ENCODE measurements at places on chromosomes 7 and 10. TPM values are rescaled to one million over a fixed set of nuclear protein-coding genes. Genes with fewer than 3 reads are reported as not detected.

The NRP1 gene
- total RNA-seq = 0.54 TPM

The AOAH gene
- not detected for total RNA-seq

The PODXL gene
- 0.51 TPM for total RNA-seq

The TMEM176A gene
- not detected for total RNA-seq

DNA sequence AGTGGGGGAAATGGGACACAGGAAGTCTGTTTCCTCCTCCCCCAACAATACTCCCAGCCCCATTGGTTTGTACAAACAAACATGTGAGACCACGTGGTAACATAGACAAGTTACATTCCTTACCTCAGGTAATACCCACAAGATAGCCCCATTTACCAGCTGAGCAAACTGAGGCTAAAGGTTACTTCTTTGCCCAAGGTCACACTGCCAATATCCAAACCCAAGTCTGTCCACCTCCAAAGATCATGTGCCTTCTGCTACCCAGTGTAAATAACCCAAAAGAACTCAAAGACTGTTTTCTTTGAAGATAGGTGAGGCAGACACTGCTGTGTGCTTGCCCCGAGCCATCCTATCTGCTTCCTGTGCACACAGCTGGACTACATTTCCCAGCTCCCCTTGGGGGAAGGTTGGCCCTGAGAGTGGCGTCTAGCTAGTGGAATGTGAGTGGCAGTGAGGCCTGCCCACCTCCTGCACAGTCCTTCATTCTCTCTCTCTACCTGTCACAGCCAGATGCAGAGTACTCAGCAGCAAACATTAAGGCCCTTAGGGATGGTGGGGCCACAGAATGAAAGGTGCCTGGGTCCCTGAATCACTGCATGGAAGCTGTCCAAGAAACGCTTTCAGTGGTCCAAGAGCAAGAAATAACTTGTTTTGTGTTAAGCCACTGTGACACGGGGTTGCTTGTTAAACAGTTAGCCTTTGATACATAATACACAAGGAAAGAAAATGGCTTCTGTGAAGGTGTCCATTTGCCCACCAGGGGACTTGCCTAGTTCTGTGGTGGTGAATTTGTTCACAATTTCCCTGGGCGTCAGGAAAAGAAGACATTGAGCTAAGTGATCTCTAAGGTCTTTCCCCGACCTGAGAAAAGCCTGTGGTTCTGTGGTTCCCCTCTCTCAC, 257.7 kb upstream of the NFE2L3 start:
- DNase-seq = peak; percentile 33

DNA sequence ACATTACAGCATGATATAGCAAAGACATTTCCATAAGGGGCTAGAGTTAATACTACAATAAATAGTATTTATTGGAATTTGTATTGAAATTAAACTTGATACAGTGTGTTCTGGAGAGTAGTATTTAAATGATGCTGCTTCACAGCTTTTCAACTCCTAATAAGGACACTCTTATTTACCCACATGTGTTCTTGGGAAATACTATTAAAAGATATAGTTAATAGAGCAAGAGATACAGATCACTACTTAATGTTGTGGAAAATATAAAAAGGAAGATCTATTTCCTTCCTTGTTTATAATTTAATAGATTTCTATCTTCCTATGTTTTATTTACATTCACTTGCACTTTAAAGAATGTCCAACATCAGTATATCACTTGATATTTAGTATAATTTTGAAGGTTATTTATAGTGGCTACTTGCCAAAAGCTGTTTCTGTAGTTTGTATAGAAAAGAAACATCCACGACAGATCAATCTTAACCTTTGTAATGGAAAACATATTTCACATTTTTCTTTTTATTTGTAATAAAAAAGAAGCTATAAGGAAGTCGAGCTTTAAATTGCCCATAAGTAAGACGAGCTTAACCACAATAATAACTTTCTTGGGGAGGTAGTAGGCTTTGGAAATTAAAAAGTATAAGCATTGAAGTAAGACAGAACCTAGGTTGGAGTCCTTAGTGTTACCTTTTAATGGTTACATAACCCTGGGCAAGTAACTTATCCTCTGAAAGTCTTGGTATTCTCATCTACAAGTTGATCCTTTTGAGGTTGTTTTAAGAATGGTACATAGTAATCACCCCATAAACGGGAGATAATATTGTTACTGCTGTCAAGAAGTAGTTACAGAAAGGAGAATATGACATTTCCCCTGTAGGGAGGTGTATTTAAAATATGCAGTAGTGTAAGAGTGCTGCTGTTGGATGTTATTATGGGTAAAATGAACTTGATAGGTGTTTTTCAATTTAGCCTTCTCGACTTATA, 32.8 kb downstream of the CPED1 start:
- no peak for DNase-seq

- DNase-seq = no peak
Observed at GRCh38 chr7:84195295-84196060, 889 bp upstream of the SEMA3A start.

- DNase-seq = no peak
Observed at GRCh38 chr7:29288181-29289091, 93.9 kb downstream of the CHN2 start.

GRCh38 chr10:80260295-80261243, 28.9 kb downstream of the MAT1A start:
- peak; percentile 59 for DNase-seq
